ENCODE measurements at places on chromosomes 7 and 10. TPM values are rescaled to one million over a fixed set of nuclear protein-coding genes. Genes with fewer than 3 reads are reported as not detected.

LUC7L2 gene
- total RNA-seq = 102 TPM

C10orf53 gene
- total RNA-seq = not detected

CLDN4 gene
- 1.3 TPM for total RNA-seq

ZNF853 gene
- total RNA-seq = 4.6 TPM

EPHB6 gene
- 19.6 TPM for total RNA-seq

CYP2W1 gene
- total RNA-seq = not detected

SUN3 gene
- total RNA-seq = not detected

TCTN3 gene
- total RNA-seq = 18.9 TPM

AOAH gene
- 4.6 TPM for total RNA-seq

CHRM2 gene
- total RNA-seq = not detected

SPDYE16 gene
- not detected for total RNA-seq

FEZF1 gene
- not detected for total RNA-seq

ANKRD1 gene
- not detected for total RNA-seq

ZNF485 gene
- total RNA-seq = 6.5 TPM

CYP2C19 gene
- total RNA-seq = not detected

IDI2 gene
- total RNA-seq = not detected

NPTX2 gene
- total RNA-seq = 1.0 TPM

MNX1 gene
- total RNA-seq = not detected

CALCR gene
- not detected for total RNA-seq

PDZD7 gene
- total RNA-seq = 1.5 TPM

IFIT1B gene
- total RNA-seq = not detected

TUBAL3 gene
- 0.57 TPM for total RNA-seq

ZC3HAV1 gene
- 24.4 TPM for total RNA-seq

HDAC9 gene
- 21.7 TPM for total RNA-seq

UPK3BL1 gene
- 8.8 TPM for total RNA-seq

MOGAT3 gene
- total RNA-seq = not detected

RET gene
- total RNA-seq = 1.9 TPM

KCP gene
- total RNA-seq = 0.16 TPM

CCDC7 gene
- total RNA-seq = 11.0 TPM

MEPCE gene
- 28.6 TPM for total RNA-seq

MKRN1 gene
- total RNA-seq = 56.6 TPM

OR2A7 gene
- 4.9 TPM for total RNA-seq

SLC39A12 gene
- total RNA-seq = 0.49 TPM

NPFFR1 gene
- total RNA-seq = not detected

KLF14 gene
- total RNA-seq = 0.94 TPM

SH2B2 gene
- total RNA-seq = 7.5 TPM

NUTM2D gene
- 1.5 TPM for total RNA-seq

OR2A1 gene
- 0.66 TPM for total RNA-seq

EMX2 gene
- 3.9 TPM for total RNA-seq
